ENCODE measurements at places on chromosomes 6 and 20. TPM values are rescaled to one million over a fixed set of nuclear protein-coding genes. Genes with fewer than 3 reads are reported as not detected.

Gene IP6K3
- total RNA-seq: 4.6 TPM

Gene KIAA1755
- total RNA-seq: 2.3 TPM

Gene DUSP15
- total RNA-seq: 2.4 TPM

Gene EBF4
- 19.5 TPM for total RNA-seq

GRCh38 chr6:150030611-150031010, 5.3 kb upstream of the RAET1L start:
- DNase-seq: no peak
- H3K4me1 ChIP-seq: peaks cover 3% of the 10 kb centered on the region
- H3K27me3 ChIP-seq: peaks cover 27% of the 10 kb centered on the region
- no peak overlapping the region for H3K27ac ChIP-seq

DNA sequence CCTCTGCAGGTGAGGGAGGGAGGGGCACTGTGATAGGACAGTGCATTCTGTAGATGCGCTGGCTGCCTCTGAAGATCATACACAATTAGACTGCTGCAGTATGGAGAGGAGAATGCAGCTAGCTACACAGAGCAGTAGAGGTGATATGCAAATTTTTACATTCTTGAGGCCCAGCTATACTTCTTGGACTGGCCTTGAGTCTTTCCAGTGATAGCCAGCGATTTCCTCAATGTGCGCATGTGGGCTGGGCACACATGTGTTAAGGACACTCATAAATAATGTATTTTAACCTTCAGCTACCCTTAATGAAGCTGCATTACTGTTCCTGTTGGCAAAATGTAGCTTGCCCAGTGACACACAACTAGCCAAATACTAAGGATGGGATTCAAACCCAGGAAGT, 19.0 kb downstream of the TTPAL start:
- H3K36me3 ChIP-seq: peaks cover 99% of the 10 kb centered on the region
- DNase-seq: no peak
- no peaks in the 10 kb centered on the region for H3K27me3 ChIP-seq
- H3K4me3 ChIP-seq: no peak overlapping the region
- peak overlapping the region; percentile 65 for H3K27ac ChIP-seq
- peaks cover 12% of the 10 kb centered on the region for H3K4me1 ChIP-seq

DNA sequence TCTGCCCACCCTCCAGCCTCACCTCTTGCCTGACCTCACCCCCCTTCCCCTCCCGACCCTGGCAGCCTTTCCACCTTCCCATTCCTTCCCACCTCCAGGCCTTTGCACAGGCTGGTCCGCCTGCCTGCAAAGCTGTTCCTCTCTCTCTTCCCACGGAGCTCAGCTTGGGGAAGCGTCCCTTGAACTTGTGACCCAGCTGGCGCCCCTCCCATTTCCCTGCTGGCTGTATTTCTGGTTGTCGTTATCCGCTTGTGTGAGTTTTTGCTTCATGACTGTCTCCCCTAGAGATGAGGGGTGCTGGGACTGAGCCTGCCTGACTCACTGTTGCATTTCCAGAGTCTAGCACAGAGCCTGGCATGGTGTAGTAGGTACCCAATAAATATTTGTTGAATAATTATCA, 32.5 kb downstream of the VSTM2L start:
- no peaks in the 10 kb centered on the region for H3K36me3 ChIP-seq
- H3K4me1 ChIP-seq: no peaks in the 10 kb centered on the region
- H3K27ac ChIP-seq: no peak overlapping the region
- no peak for DNase-seq

DNA sequence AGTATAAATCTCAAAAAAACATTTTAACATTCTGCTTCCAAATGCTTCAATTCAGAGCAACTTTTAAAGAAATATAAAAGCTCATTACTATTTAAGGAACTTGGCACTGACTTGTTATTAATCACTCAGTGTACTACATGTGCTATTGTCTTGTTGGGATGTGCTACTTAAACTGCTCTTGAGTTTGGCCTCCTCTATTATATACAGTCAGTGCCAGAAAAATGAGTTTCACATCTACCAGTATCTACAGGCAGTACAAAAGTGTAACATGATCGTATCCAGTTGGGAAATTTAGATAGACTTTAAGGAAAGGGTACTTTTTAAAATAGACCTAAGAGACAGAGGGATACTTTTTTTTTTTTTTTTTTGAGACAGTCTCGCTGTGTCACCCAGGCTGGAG, 627.3 kb upstream of the SLC35B3 start:
- no peak overlapping the region for H3K27ac ChIP-seq
- H3K27me3 ChIP-seq: no peaks in the 10 kb centered on the region
- no peak for DNase-seq
- H3K36me3 ChIP-seq: no peaks in the 10 kb centered on the region
- no peak overlapping the region for H3K4me3 ChIP-seq

DNA sequence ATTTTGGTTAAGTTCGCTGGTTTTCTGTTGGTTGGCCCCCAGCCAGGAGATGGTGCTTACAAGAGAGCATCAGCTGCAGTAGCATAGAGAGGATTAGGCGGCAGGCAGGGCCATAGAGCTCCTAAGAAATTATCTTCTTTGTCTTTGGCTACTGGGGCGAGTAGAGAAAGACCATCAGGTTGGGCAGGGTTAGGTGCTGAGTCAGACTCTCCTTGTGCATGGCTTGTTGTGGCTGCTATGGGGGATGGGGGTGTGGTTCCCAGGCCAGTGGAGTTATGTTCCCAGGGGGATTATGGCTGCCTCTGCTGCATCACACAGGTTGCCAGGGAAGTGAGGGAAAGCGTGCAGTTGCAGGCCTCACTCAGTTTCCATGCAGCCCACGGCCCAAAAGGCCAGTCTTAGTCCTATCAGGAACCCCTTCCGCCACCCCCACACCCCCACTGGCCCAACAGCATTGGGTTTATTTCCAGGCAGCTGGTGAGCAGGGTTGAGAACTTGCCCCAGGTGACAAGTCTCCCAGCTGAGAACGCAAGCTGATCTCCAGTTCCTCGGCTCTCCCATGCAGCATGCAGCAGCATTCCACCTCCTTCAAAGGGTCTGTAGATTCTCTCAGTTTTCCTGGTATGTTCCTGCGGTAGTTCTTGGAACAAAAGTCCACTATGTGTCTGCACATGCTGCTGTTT, 243.7 kb downstream of the UTRN start:
- H3K27ac ChIP-seq: no peak overlapping the region
- no peak overlapping the region for H3K4me3 ChIP-seq

Measured in upper lobe of right lung (tissue), 1 donor.